Activated naive CD4-positive, alpha-beta T cell treated with anti-CD3 and anti-CD28 coated beads, Interleukin-2, amount 50 U/mL, for 16 hours (primary cell): ENCODE measurements at places on chromosomes 4 and X.

DNA sequence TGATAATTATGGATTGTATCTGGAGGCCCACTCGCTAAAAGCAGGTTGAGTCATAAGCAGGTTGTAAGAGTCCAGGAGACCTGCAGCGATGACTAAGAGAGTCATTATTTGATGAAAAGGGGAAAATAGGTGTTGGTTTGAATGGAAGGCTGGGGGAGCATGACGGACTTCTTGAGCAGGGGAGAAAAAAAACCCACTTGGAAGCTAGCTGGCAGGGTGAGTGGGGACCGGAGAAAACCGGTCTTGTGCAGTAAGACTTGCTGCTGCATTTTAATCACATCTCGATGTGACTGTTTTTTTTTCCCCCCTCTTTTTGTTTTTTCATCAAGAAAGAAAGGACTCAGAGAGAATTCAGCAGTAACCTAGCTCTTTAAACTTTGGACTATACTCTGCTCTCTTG, 90.0 kb downstream of the IGSF1 start:
- DNase-seq: no peak

GRCh38 chr4:53682196-53682595, 90.9 kb upstream of the LNX1 start:
- no peak for DNase-seq

DNA sequence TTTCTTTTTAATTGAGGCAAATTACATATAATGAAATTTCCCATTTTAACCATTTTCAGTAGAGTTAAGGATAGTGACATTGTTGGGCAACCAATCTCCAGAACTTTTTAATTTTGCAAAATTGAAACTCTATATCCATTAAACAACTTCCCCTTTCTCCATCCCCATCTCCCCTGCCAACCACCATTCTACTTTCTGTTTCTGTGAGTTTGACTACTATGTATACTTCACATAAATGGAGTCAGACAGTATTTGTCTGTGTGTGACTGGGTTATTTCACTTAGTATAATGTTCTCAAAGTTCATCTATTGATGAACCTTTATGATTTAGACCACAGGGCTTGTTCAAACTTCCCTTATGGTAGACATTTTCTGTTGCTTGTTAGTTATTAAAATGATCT, 364.5 kb upstream of the MAD2L1 start:
- no peak for DNase-seq

DNA sequence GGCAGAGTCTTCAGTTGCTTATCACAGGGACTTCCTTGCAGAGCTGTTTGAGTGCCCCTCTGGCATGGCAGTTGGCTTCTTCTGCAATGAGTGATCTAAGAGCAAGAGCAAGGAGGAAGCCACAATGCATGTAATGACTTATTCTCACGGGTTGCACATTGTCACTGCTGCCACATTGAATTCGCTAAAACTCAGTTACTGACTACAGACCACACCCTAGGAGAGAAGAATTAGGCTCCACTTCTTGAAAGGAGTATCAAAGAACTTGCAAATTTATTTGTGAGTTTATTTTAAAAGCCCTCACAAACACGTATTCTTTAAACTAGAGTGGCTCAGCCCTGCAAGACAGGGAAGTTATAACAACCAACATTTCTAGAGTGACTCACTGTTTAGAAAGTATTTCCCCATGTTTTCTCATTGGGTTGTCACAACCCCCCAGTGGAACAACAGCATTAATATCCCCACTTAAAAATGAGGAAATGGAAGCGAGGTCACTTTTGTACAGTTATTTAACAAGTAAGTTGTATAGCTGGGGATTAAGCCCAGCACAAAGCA, 32.4 kb upstream of the RBPJ start:
- DNase-seq: no peak

- no peak for DNase-seq
Observed at GRCh38 chr4:71404049-71404448, 65.2 kb downstream of the SLC4A4 start.

GRCh38 chr4:137952116-137952515, 290.0 kb downstream of the SLC7A11 start:
- no peak for DNase-seq

GRCh38 chr4:105210916-105211315, 64.2 kb downstream of the TET2 start:
- no peak for DNase-seq

- no peak for DNase-seq
Observed at GRCh38 chr4:108399610-108400265, 220.6 kb upstream of the RPL34 start.
